ENCODE measurements at places on chromosomes 5 and 9.

- no peak for DNase-seq
Measured at GRCh38 chr5:43193181-43193893, 1.3 kb downstream of the NIM1K start.

DNA sequence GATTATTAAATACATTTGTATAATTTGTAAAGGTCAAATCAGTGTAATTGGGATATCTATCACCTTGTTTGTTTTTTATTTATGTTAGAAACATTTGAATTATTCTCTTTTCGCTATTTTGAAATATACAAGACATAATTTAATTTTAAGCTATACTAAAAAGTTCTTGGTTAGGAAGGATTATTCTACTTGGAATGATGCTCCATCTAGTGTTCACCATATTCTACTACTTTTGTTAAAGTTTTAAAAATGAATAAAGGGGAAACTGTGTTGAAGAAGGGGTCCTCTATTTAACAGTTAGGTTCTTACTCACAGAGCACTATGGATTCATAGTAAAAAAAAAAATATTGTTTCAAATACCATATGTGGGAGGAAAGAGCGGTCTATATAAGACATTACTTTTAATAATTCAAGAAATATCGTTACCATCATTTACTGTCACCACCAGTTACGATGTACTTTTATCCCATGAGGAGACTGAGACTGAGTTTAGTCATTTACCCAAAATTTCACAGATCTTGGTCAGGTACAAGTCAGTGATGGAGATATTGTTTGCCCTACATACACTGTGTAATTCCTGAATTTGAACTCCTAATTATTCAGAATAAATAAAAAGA is 6.3 kb upstream of the STOM start:
- no peak for DNase-seq

- DNase-seq, result no peak
Measured at GRCh38 chr5:31824869-31825517, 186.1 kb downstream of the PDZD2 start.

GRCh38 chr9:89597711-89598362 is 7.0 kb upstream of the GADD45G start:
- DNase-seq, result peak; percentile 30

DNA sequence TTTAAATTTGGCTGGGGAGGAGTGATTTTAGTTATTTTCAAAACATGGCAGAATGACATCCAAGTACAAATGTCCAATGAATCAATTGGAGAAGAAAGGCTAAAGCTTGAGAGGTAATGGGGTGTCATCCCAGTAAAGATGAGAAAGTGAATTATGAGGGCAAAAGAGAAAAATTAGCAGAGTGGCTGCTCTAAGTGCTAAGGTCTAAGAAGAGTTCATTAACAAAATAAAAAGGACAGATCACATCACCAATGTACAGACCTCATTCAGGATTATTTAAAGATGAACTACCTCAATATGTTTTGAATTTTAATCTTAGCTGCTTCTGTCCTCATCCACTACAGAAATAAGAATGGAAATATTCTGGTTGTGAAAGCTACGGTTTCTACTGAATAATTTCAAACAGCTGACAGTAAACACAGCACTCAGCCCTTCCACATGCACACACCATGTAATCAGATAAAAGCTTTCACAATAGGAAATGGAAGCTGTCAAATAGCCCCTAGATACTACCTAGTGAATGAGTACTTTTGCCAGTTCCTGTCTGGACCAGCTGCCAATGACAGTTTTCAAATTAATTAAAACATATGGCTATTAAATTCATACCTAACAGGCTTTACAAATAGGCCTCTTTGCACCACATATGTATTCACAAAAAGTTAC is 171.5 kb downstream of the SSBP2 start:
- no peak for DNase-seq

GRCh38 chr5:102886586-102886985 is 131.5 kb downstream of the PAM start:
- no peak for DNase-seq

DNA sequence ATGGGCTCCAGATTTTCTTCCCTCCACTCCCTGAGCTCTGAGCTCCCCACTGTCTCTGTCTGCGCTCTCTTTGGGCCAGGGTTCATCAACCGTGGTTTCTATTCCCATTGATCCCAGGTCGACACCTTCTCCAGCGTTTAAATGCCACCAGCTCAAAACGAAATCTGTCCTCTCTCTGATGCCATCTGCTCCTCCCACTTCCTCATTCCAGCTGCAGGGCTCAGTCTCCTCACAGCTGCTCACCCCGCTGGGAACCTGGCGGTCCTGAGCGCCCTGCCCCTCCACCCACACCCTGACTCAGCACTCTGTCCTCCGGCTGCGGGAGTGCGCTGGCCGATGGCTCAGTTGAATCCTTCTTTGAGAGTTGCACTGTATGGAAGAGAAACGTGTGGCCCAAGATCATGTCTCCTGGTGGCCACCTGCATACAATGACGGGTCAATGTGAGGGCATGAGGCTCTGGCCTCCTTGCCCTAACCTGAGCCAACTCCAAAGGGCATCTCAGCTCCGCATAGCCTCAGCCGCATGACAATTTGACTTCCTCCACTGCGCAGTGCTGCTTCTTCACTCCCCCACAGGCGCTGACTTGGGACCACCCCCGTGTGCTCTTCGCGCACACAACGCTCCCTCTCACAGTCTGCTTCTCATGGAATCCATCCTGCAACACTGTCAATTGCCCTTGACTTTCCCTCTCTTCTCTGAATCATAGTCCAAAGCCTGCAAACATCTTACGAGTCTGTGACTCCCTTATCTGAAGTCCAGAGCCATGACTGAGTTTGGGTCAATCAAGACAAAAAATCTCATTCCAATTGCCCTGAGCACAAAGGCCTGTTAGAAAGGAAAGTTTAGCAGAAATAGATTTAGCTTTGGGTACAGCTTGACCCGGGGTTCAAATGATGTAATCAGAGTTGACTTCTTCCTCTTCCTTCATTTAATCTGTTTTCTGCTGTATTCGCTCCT is 82.4 kb downstream of the PTCH1 start:
- no peak for DNase-seq

- DNase-seq, result no peak
Measured at GRCh38 chr9:131889437-131890251, 149.8 kb upstream of the RAPGEF1 start.

DNA sequence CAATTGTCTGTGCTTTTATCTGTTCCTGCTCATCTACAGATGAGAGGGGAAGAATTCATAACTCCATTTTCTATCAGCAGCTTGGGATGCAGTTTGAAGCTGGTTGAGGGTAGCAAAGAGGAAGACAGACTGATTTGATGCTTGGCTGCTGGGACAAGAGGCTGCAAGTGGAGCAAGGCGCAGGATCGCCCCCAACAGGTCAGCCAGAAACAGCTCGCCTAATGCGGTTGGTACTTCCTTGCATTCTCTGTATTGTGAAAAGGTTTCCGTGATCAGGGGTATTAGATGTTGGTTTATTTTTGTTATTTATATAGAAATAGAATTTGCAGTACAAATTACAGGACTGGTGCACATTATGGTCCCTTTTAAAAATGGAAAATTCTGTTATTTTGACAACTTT is 40.6 kb downstream of the ZNF883 start:
- no peak for DNase-seq

DNA sequence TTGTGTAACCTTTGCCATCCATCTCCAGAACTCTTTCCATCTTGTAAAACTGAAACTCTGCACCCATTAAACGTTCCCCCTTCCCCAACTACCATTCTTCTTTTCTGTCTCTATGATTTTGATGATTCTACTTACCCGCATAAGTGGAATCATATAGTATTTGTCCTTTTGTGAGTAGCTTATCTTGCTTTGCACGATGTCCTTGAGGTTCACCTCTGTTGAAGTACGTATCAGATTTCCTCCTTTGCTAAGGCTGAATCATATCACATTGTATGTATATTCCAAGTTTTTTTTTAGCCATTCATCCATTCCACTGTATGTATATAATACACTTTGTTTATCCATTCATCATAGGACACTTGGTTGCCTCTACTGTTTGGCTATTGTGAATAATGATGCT is 2.9 kb upstream of the RNF130 start:
- no peak for DNase-seq

- DNase-seq, result no peak
Measured at GRCh38 chr5:169997798-169998197, 17.5 kb upstream of the INSYN2B start.

DNA sequence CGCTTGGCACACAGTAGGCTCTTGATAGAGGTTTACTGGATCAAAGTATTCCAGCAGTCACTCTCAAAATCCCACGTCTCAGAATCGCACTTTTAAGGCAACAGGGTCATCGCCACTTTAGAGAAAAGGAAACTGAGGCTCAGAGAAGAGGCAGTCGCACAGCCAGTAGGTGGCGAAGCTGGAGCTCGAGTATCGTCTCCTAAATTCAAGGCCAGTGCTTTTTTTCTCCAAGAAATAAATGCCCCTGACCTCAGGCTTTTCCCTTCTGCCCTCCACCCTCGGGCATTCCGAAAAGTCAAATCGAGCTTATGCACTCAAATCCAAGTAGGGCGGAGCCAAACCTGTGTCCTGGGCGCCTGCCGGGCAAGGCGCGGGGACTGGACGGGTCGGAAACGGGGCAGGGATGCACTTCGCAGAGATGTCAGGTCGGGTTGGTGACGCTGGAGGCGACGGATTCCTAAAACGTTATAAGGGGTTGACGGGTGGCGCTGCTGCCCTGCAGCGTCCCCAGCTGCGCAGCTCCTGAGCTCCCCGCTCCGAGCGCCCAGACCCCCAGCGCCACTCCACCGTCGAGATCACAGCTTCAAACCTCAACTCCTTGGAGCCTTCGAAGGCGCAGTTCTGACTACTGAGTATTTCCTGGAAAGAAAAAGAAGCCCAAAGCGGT is 4.7 kb upstream of the FOXB2 start:
- DNase-seq, result no peak

DNA sequence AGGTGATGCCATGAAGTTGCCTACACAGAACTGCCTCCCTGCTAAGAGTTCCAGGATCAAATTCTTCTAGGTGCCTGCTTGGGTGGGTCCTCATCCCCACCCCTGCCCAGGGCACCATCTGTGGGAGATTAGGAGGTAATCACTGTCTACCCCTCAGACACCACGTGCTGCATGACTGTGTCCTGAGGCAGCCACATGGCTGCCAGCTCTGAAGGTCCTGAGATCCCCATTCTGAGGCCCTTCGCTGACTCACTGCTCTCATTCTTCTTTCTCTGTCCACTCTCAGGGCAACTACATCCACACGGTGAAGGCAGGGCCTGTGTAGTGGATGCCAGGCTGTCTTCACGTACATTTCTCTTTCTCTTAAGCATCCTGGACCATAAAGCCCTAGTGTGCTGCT is 222.9 kb upstream of the ANKRD55 start:
- DNase-seq, result no peak

DNA sequence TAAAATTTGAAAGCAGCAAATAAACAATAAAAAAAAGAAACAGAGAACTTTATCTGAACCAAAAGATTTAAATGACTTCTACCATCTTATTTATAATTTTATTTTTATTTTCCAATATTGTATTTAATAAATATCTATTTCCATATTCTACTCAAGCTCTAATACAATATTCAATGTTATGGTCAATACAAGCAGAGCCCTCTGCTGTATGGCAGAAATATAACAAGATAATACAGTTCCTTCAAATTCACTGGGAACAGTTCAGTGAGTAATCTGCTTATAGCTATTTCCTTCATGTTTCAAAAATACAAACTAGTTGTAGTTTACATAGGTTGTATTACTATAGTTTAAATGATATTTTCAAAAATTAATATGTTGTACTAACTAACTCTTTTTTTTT is 332.7 kb downstream of the PRDM9 start:
- DNase-seq, result no peak

- no peak for DNase-seq
Measured at GRCh38 chr5:58551492-58551891, 31.4 kb upstream of the RAB3C start.

GRCh38 chr5:149811453-149811852 is 81.3 kb downstream of the PPARGC1B start:
- no peak for DNase-seq

DNA sequence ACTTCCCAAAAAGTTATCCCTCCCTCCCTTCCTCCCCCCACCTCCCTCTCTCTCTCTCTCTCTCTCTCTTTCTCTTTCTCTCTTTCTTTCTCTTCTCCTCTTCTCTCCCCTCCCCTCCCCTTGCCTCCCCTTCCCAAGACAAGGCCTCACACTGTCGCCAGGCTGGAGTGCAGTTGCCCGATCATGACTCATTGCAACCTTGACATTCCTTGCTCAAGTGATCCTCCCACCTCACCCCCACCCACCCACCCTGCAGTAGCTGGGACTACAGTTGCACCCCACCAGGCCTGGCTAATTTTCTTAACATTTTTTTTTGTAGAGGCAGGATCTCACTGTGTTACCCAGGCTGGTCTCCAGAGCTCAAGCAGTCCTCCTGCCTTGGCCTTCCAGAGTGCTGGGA is 32.8 kb downstream of the VPS13A start:
- no peak for DNase-seq

DNA sequence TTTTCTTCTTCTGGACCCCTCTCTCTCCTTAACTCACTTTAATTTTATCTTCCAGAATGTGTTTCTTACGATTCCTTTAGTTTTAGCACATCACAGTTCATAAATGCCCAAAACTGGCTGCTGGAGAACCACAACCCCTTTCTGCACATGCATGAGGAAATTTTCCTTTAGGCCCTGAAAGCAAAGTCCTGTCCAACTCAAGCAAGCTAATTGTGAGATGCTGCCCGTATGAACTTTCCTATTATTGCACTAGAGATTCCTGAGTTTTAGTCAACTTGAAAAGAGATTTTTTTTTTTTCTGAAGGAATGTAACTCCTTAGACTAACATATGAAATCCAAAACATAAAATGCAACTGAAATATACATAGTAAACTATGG is 52.1 kb upstream of the DAB2 start:
- DNase-seq, result no peak

DNA sequence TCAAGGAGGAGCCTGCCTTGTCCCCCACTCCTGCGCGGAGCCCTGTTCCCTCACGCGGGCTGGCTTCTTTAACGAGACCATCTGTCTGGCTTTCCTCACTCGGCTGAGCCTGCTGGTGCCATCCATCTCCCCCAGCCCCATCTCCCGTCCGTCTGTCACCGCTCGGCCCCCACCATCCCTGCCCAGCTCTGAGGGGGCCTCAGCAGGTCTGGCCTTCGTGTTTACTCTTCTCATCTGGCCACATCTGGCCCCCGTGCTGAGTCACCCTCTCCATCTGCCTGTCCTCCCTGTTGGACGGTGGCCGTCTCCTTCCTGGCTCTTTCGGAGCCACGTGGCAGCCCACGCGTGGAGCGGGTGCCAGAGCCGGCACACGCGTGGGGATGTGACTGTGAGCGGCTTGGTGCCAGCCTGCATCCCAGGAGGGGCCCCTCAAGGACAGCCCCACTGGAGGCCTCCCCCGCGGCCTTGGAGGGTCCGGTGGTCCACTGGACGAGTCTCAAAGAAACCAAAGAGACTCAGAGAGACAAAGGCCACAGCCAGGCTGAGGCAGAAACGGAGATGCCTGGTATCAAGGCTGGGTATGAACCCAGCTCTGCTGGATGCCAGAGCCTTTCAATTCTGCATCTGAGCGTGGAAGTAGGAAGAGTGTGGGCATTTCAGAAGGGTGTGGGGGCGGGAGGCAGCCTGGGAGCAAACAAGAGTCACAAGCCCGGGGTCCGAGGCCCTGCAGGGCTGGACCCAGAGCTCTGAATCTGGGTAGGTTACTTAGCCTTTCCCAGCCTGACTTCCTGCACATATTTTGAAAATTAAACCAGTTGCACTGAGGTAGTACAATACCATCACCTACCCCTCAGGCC is 76.7 kb upstream of the UNC5A start:
- DNase-seq, result no peak

- DNase-seq, result no peak
Measured at GRCh38 chr5:155898284-155898683, 428.7 kb upstream of the SGCD start.

GRCh38 chr9:126999315-127000068 is 84.9 kb downstream of the RALGPS1 start:
- no peak for DNase-seq

All from stimulated activated CD8-positive, alpha-beta memory T cell treated with anti-CD3 and anti-CD28 coated beads, Interleukin-15, amount 100 ng/mL, for 4 hours (primary cell).